ENCODE measurements at places on chromosomes 6 and 20.

- no peak for DNase-seq
- peaks cover 54% of the 10 kb centered on the region for H3K4me1 ChIP-seq
- H3K27ac ChIP-seq = peak overlapping the region; percentile 27
These were observed 79.4 kb downstream of the FOXO3 start for GRCh38 chr6:108640104-108640503.

DNA sequence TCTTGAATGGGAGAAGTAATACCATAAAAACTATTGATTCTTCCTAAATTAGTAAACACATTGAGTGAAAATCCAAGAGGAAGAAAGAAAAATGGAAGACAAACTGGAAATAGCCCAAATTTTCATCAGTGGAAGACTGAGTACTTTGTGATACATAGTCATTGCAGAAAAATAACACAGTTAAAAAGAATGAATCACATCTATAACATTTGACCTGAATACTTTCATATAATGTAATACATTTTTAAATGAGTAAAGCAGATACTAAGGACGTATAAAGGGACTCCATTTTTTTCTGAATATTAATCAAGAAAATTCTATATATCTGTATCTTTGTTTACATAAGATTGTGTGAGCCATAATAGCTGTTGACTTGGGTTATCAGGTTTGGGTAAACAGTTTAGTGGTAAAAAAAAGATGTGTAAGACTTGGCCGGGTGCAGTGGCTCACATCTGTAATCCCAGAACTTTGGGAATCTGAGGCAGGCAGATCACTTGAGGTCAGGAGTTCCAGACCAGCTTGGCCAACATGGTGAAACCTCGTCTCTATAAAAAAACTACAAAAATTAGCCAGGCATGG lies 4.3 kb upstream of the SLC17A2 start:
- no peaks in the 10 kb centered on the region for H3K4me1 ChIP-seq
- H3K27me3 ChIP-seq = peaks cover 59% of the 10 kb centered on the region
- H3K4me3 ChIP-seq = no peak overlapping the region
- no peaks in the 10 kb centered on the region for H3K36me3 ChIP-seq
- DNase-seq = no peak
- no peak overlapping the region for H3K27ac ChIP-seq

DNA sequence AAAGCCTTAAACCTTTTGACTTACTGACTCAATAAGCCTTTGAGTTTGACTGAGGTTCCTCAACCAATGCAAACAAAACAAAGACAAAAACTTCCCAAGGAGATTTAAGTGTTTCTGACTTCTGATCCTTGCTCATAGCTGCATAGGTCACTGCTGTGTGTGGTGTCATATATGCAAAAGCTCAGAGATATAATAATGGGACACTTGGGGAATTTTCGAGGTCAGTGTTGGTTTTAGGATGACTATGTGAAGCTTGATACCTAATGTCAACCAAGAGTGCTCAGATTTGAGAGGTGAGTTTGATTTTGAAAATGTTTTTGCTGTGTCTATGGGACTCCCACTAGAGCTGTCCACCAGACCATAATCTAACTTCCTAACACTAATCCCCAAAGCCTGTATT lies 26.2 kb downstream of the ZKSCAN8 start:
- no peak overlapping the region for H3K4me3 ChIP-seq
- no peaks in the 10 kb centered on the region for H3K36me3 ChIP-seq
- H3K27ac ChIP-seq = no peak overlapping the region

DNA sequence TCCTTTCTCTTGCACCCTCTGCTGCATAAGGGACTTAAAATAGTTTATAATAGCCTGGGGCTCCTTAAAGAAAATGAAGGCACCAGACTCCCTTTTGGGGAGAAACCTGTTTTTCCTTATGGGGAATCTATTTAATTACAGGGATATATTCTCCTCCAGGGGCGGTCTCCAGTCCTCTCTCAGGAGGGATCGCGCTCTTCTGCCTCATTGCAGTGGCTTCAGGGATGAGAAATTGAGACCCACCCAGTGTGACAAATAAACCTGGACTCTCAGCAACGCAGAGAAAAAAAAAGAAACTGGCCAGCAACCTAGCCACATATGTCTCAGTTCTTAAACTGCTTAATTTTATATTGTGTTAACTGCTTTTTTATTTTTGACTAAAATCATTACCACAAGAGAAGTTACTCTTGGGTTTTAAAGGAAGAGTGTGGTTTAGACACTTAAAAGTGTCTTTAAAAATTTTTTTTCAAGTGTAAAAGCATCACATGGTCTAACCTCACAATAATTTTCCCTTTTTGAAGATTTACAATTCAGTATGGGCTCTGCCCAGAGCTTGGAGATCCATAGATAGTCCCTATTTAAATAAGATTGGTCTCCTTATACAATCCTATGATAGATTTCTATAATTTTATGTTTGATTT lies 11.7 kb upstream of the GOPC start:
- peak overlapping the region; percentile 66 for H3K4me3 ChIP-seq
- peaks cover 10% of the 10 kb centered on the region for H3K27me3 ChIP-seq
- H3K27ac ChIP-seq = peak overlapping the region; percentile 64
- DNase-seq = no peak
- peaks cover 44% of the 10 kb centered on the region for H3K4me1 ChIP-seq

- H3K27ac ChIP-seq = no peak overlapping the region
- no peaks in the 10 kb centered on the region for H3K4me1 ChIP-seq
- H3K36me3 ChIP-seq = peaks cover 1% of the 10 kb centered on the region
- no peak for DNase-seq
- peaks cover 67% of the 10 kb centered on the region for H3K27me3 ChIP-seq
- H3K4me3 ChIP-seq = no peak overlapping the region
These were observed 10.7 kb downstream of the HCK start for GRCh38 chr20:32062776-32063170.

DNA sequence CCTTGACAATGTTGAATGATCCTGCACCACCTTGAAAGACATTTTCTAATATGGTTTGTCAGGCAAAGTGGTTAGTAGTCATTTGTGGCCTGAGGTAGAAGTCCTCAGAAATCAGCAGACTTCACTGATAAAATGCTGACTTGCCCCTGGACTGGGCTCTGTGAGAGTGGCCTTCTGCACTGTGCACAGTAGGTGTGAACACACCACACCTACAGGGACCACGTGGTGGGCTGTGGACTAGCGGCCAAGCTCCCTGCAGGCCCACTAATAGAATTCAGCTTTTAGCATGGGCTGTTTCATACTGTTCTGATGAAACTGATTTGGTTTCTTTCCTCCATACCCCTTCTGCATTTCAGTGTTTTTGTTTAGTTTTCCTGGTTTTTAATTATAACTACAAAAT lies 7.3 kb downstream of the BPHL start:
- H3K4me3 ChIP-seq = no peak overlapping the region
- no peaks in the 10 kb centered on the region for H3K27me3 ChIP-seq
- no peak for DNase-seq
- H3K27ac ChIP-seq = peak overlapping the region; percentile 35
- peaks cover 8% of the 10 kb centered on the region for H3K36me3 ChIP-seq
- no peaks in the 10 kb centered on the region for H3K4me1 ChIP-seq
